ENCODE measurements at places on chromosomes 3 and 15.

DNA sequence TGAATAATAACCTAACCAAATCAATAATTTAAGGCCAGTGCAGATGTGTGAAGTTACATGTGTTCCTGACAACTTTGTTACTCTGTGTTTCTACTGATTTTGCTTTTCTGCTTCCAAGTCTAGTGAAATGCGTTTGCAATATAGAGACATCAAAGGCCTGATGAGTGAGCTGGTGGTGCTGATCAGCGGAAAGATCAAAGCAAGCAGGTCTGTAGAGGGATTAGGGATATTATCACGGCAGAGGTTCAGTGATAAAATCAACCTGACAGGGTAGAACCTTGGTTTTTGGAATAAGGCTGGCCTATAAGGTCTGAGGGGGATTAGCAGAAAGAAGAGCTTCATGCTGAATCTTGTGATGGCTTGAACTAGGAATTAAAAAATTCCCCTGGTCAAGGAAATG lies 111.7 kb downstream of the EDEM1 start:
- DNase-seq, result no peak

GRCh38 chr3:12956316-12956660 lies 114.9 kb upstream of the RPL32 start:
- no peak for DNase-seq

GRCh38 chr15:95528920-95529319 lies 801.6 kb upstream of the NR2F2 start:
- DNase-seq, result no peak

GRCh38 chr15:70246623-70247220 lies 149.0 kb upstream of the TLE3 start:
- DNase-seq, result no peak

DNA sequence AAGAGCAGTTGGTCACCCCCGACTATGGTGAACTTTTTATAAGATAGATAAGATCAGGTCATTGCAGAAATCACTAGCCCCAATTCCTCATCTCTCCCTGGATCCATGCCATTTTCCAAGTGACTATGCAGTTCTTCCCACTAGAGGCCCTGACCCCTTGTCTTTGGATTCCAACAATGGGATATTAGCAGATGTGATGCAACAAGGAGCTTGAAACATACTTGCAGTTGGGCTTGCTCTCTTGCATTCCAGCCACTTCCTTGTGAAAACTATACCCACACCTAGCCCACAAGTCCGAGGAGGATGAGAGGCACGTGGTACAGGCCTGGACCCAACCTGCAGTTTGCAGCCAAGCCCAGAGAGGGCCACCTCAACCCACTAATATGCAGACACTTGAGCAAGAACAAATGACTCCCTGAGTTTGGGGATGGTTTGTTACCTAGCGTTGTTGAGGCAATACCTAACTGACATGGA lies 60.6 kb downstream of the SUCLG2 start:
- DNase-seq, result no peak

DNA sequence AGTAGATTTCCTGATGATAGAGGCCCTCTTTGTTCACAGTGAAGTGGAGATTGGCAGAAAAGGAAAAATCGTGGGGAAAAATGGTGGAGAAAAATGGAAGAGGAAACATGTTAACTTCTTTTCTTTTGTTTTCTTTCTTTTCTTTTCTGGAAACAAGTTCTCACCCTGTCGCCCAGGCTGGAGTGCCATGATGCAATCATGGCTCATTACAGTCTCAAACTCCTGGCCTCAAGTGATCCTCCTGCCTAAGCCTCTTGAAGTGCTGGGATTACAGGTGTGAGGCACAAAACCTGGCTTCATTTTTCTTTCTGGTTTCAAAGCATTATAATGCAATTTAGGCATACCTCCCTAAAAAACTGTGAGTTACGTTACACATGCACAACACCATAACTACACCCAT lies 464.2 kb downstream of the MECOM start:
- no peak for DNase-seq

GRCh38 chr15:50815958-50816590 lies 50.6 kb upstream of the SPPL2A start:
- no peak for DNase-seq

GRCh38 chr15:48936666-48937065 lies 27.1 kb downstream of the SHC4 start:
- no peak for DNase-seq

GRCh38 chr3:25536521-25537391 lies 108.7 kb downstream of the RARB start:
- no peak for DNase-seq

GRCh38 chr3:173501931-173502489 lies 104.5 kb downstream of the NLGN1 start:
- no peak for DNase-seq

DNA sequence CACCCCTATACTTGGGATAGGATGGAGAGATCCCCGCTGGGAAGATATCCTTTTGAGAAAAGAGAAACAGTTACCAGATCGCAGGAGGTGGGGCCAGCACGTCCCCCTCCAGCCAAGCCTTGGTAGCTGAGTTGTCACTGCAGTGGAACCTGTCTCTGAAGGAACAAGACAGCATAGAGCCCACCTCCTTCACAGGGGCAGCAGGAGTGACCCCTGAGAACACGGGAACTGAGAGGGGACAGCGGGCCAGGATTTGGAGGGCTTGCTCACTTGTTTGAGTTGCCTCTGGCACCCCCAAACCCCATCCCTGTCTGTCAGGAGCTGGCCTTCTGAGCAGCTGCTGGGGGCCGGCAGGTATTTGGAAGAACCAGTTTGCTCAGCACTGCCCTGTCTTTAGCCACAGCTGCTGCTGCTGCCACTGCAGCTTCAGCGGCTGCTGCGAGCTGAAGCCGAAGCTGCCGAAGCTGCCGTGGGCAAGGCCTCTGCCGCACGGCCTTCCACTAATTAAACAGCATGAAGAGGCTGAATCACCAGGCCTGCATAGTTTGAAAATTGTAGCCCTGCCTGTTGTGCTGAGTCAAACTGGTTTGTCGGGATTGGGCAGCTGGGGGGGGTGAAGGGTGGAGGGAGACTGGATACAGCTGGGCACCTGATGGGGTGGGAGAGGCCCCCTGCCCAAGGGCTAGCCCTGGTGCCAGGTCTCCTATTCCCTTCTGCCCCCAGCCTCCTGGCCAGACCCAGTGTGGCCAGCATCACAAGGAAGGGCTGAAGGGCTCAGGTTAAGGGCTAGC lies 4.0 kb downstream of the EPHB3 start:
- no peak for DNase-seq

- DNase-seq, result no peak
Measured at GRCh38 chr3:151827816-151828215, 13.9 kb downstream of the AADAC start.

- no peak for DNase-seq
Measured at GRCh38 chr3:131896285-131896684, 138.5 kb downstream of the CPNE4 start.

GRCh38 chr15:40115670-40116093 lies 7.0 kb upstream of the BMF start:
- no peak for DNase-seq

DNA sequence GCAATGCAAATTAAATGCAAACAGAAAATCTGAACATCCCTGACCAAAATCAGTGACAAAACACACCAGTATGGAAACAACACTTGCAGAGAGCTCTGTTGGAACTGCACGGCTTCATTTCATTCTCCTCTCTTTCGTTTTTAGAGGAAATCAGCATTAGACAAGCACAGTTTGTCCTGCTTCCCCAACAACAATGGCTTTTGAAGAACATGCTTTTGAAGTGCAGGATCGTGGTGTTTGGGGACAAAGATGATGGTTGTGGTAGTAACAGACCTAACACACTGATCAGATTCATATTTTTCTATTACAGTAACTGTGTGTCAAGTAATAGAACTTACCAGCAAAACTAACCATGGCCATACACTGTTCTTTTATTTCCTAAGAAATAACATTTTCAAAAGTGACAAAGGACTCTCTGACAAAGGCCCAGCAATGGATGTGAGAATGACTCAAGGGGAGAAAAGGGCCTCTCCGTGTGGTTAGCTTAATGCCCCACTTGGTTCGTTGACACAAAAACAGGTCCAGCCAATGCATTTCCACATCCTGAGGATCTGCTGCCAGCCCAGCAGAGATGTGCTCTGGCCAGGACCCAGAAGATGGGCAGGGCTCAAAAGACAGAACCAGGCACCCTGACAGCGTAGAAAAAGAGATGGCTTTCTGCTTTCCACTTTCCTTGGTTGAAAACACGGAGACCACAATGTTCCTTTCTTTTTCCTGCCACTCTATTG lies 84.1 kb downstream of the CCNL1 start:
- no peak for DNase-seq

DNA sequence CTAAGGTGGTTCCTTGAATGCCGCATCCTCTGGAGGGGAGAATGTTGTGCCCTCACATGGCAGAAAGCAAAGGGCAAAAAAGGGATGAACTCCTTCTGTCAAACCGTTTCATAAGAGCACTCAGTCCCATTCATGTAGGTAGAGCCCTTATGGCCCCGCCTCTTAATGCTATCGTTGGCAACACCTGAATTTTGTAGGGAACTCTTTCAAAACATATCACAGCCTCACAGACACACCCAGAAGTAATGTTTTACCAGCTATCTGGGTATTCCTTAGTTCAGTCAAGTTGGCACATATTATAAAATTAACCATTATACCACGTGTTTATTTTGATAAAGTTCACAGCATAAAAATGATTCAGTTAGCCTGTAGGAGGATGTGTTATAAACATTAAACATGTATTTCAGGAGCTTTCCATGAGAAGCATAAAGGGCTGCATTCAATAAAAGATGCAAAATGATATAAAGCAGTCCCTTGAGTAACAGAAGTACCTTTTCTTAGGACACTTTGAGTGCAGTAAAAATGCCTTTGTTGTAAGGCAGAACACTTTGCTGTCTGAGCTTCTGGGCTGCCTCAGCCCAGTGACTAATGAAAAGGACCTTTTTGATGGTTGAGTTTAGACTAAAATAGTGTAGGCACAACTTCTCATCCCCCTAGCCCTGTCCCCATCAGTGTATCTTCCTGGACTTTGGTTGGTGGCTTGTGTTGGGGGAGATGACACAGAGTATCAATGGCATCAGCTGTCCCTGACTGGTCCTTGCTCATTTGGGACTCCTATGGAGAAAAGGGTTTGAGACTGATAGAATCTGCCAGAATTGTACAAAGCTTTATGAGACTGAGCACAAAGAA lies 263.5 kb upstream of the TPRG1 start:
- no peak for DNase-seq

DNA sequence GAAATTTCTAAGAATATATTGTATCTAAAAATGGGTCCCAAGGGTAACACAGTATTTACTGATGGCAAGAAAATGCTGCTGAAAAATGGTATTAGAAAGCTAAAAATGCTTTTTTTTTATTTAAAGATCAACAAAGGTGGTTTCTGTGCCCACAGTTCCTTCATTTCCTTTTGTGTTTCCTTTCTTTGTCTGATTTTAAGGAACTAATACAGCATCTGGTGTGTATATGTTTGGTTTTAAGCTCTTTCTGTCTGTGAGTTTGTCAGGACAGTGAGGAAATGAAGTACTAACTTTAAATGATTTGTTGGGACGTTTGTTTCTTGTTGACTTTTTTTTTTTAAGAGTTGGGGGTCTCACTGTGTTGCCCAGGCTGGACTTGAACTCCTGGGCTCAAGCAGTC lies 38.2 kb downstream of the RASA2 start:
- no peak for DNase-seq

GRCh38 chr15:37007301-37007700 lies 93.0 kb downstream of the MEIS2 start:
- no peak for DNase-seq

DNA sequence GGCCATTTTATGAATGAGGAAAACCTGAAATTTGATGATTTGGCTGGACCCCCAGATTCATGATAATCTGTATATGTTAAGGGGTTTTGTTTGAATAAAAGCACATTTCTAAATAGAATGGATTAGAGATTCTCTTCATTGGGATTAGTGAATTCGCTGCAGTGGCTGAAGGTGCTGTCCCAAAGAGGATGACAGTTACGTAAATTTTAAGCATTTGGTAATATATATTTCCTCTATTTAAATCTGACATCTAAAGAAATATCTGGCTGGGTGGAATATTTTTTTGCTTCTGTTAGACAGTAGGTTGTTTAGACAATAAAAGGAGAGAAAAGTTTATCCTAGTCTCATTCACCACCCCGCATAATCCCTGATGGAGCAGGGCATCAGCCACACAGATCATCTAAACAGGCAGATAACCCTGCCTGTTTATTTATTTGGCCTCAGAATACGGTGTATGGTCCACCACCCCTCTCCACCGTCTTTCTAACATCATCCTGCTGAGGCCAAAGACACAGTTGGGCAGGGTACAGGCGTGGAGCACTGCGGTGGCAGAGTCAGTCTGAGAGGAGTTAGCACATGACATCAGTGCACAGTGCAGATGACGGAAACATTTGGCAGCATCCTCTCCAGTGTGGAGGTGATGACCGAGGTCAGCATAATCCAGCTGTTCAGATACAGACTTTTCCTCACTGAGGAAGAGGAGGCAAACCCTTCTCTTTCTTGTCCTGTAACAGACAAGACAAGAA lies 20.4 kb upstream of the NFKBIZ start:
- no peak for DNase-seq

- no peak for DNase-seq
Measured at GRCh38 chr3:111712294-111713167, 117.4 kb upstream of the ZBED2 start.

DNA sequence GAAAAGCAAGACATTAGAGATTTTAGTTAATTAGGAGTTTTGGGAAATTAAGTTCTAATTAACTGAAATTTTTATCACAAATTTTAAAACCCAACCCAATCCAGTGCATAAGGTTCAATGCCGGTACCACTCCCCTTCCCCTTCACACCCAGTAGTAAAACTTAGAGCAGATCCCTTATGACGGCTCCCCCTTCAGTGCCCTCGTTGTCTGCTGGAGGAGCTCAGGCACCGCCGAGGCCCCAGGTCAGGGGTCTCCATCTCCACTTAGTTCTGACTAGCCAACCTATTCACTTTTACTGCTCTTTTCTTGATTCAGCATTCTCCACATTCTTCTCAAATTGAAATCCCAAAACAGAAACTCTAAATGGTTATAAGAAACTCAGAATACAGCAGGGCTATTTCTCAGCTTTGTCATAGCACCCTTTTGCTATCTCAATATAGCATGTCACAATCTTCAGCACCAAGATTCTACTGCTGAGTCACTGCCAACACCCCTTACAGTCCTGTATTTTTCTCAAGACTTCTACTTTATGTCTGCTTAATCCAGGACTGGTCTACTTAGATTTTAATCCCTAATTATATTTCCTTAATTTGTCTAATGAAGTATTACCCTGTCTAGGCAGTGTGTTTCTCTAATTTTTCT lies 39.8 kb downstream of the TUBGCP4 start:
- DNase-seq, result no peak

- DNase-seq, result no peak
Measured at GRCh38 chr15:57082054-57082728, 163.7 kb downstream of the TCF12 start.

GRCh38 chr15:89679212-89679611 lies at the start of gene PLIN1:
Gene PLIN1 (minus strand): TSS chr15:89679367. CDS start chr15:89677489, 1,878 bp downstream.
- no peak for DNase-seq

- DNase-seq, result no peak
Measured at GRCh38 chr3:70085613-70086012, 86.1 kb downstream of the SAMMSON start.

GRCh38 chr15:62068071-62068809 lies 1.5 kb downstream of the C2CD4A start:
- DNase-seq, result no peak
